Stimulated activated CD4-positive, alpha-beta T cell treated with anti-CD3 and anti-CD28 coated beads, Interleukin-12 subunit alpha, Interleukin-12 subunit beta, amount 100 ng/mL, for 4 hours (primary cell): ENCODE measurements at places on chromosomes 3 and 15.

DNA sequence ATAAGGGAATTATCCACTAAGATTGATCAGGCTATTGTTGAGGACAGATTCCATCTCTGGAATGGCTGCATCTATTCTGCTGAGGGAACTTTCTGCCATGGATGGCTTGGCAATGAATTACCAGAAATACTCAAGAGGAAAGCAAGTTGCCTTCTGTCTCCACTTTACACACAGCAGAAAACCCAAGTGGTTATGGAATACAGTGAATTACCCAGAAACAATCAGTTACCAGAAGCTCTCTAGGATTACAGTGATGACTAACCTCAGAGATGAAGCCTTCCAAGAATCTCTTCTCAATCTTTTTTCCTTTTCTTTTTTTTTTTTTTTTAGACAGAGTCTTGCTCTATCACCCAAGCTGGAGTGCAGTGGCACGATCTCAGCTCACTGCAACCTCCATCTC lies 183.3 kb downstream of the WDR76 start:
- DNase-seq: no peak

DNA sequence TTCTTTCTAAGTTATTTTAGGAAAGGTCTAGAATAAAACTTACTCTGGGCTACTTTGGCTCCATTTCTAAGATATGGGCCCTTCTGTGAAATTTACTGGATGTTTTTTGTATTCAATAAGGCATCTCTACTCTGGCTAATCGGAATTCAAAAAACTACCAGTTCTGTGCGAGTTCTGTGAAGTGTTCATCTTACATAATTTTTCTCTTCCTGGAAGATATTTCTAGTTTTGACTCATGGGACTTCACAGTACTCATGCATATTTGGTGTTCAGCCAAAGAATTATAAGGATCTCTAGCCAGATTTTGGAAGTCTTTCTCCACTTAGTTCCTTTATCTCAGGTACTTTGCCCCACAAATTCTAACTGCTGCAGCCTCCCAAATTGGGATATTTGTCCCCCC lies 46.4 kb upstream of the MBNL1 start:
- DNase-seq: no peak

DNA sequence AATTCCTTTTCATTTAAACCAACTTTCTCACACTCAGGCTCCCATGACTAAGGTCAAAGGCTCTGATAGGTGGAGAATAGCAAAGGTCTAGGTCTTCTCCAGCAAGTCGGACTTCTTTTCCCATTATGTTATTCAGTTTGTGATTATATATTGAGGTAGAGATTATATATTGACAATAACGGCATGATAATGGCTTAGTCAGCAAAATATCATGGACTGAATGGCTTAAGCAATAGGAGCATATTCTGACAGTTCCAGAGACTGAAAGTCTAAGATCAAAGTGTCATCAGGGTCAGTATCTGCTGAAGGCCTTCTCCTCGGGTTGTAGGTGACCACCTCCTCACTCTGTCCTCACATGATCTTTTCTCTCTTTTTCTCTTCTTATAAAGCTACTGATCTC lies 1251.4 kb downstream of the ROBO1 start:
- no peak for DNase-seq

DNA sequence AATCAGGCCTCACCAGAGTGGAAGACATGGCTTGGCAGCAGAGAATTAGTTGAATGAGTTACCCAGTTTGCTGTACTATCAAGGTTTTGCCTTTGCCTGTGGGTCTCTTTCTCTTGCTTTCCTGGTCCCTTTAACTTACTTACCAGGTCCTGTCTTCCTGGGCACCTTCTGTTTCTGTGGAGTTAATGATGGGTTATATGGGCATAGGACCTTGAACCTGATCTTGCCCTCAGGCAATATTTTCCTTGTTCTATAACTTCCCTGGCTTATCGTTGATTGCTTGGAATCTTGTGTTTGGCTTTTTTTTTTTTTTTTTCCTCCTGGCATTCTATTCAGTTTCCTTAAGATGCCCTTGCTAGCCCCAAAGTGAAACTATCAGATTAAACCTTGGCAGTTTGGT lies 106.8 kb downstream of the HHLA2 start:
- DNase-seq: no peak

GRCh38 chr3:90055666-90056065 lies 948.2 kb downstream of the EPHA3 start:
- no peak for DNase-seq

- DNase-seq: no peak
These were observed 29.9 kb downstream of the TMEM40 start for GRCh38 chr3:12729051-12729651.

- no peak for DNase-seq
These were observed 529.8 kb upstream of the NAALADL2 start for GRCh38 chr3:174329321-174329720.

- no peak for DNase-seq
These were observed 25.1 kb downstream of the SLC24A5 start for GRCh38 chr15:48145923-48146322.

GRCh38 chr3:24714436-24714835 lies 219.8 kb upstream of the THRB start:
- DNase-seq: no peak

- no peak for DNase-seq
These were observed 11.7 kb downstream of the MRPS11 start for GRCh38 chr15:88479169-88479568.

DNA sequence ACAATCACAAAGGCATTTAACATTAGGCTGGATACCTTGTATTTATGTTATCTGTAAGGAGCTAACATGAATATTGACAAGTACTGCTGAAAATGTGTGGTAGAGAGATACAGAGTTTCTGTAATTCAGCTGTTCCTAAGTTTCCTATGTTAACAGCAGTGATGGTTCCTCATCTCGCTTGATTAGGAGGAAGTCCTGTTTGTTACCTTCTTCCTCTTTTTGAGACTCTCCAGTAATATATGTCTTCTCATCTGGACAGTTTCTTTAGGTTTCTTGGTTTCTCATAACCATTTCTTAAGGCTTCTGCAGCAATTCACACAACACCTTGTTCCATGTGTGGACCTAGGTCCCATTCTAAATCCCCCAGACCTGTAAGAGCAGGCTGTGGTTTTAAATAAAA lies 11.4 kb upstream of the PEX5L start:
- DNase-seq: no peak

DNA sequence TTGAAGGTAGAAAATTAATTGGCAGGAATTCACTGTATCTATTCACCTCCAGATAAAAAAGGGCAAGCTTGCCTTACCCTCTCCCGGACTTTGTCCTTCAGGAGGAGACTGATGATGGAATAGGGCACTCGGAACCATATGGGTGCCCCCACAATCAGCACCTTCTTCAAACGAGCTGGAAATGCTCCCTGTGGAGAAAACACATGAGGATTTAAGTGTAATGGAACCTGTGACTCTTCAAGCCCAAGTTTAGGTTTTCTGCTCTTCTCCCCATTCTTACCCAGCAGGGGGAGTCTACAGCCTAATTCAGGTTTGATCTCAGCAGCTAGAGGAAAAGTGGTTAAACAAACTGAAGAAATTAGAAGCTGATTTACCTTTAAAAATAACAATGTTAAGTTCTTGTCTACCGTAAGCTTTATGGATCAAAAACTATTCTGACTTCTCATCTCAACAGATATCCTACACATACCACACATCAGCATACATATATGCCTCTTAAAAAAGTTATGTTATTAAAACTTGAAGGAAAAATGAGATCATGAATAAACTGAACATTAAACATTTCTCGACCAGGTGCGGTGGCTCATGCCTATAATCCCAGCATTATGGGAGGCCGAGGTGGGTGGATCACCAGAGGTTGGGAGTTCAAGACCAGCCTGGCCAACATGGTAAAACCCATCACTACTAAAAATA lies 57.5 kb upstream of the SIN3A start:
- no peak for DNase-seq

GRCh38 chr3:54547846-54548245 lies 380.0 kb downstream of the LRTM1 start:
- DNase-seq: no peak

GRCh38 chr3:171229173-171229572 lies 202.7 kb upstream of the SLC2A2 start:
- no peak for DNase-seq

- DNase-seq: no peak
These were observed 79.7 kb downstream of the SEC22A start for GRCh38 chr3:123281406-123281805.

GRCh38 chr15:37078566-37078965 lies 21.8 kb downstream of the MEIS2 start:
- no peak for DNase-seq

- DNase-seq: no peak
These were observed 136.2 kb downstream of the USP13 start for GRCh38 chr3:179788996-179789395.

GRCh38 chr15:63318344-63318743 lies 40.9 kb downstream of the APH1B start:
- DNase-seq: no peak

DNA sequence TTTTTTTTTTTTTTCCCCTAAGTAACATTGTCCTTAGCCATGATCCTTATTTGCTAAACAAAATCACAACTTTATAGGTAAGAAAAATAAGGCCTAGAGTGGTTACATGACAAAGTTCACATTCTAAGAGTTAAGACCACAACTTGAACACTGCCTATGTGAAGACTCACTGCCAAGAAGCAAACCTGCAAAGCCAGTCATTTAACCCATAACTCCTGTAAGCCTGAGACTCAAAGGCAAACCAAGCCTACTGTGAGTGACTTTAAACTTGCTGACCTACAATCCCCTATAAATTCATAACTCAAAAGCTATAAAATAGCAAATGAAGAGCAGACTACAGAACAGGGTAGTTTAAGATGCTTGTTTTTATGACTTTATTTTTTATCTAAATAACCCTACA lies 12.9 kb upstream of the ANKRD28 start:
- no peak for DNase-seq

- no peak for DNase-seq
These were observed 36.4 kb downstream of the RIOX2 start for GRCh38 chr3:97935842-97936241.

GRCh38 chr3:157861076-157861765 lies 245.0 kb downstream of the SHOX2 start:
- no peak for DNase-seq

DNA sequence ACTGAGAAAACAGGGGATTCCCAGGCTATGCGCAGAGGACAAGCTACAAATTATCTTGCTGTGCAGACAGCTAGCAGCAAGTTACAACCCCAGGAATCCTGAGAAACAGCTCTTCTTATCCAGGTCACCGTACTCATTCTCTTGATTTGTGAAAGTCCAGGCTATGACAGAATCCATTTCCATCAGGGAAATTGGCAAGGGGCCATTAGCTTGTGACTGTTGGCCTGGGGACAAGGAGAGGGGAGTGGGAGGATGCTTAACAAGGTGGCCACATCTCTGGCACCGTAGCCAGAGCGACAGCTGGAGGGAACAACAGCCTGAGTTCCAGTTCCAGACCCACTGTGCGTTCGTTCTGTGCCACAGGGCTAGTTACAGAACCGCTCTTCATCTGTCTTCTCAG lies 44.9 kb upstream of the PLXNA1 start:
- no peak for DNase-seq
